ENCODE measurements at places on chromosomes 6 and 20. TPM values are rescaled to one million over a fixed set of nuclear protein-coding genes. Genes with fewer than 3 reads are reported as not detected.

GRCh38 chr6:80328652-80329051 lies 222.2 kb downstream of the BCKDHB start:
- DNase-seq: no peak

DNA sequence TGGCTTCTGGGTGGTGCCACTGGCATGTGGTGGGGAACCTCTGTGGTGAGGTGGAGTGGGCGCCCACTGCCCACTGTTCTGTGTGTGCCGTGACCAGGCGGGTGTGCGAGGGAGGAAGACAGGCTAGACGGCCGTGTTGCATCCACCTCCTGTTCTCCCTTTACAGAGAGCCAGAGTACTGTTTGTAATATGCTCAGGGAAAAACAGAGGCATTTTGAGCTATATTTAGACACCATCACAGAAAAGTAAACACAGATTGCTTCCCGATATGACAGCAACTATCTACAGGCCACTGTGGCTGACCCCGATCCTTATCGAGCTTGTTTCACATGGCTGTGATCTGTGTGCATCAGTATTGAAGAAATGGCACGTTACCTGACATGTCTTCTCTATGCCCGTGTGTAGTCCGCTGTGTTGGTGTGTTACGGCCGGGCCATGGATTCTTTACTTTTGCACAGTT lies 45.6 kb downstream of the ARID1B start:
- no peak for DNase-seq

DNA sequence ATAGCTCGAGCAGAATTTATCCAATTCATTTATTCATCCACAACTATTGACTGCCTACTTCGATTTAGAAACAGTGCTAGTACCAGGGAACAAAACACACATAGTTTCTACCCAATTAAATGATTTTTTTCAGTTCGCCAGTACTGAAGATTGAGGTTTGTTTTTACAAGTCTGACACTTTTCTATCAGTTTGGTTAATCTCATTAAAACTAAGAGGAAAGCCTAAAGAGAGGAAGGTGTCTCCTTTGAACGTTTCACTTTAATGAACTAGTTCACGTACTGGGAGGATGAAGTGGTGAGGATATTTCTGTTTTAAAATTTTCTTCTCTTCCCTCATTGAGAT lies 570 bp upstream of the ANKS1A start:
- DNase-seq: no peak

- no peak for DNase-seq
Measured at GRCh38 chr6:128725271-128726233, 157.4 kb upstream of the LAMA2 start.

MAD2L1BP gene
- total RNA-seq: 39.7 TPM
